ENCODE measurements at places on chromosomes 2 and 18.

DNA sequence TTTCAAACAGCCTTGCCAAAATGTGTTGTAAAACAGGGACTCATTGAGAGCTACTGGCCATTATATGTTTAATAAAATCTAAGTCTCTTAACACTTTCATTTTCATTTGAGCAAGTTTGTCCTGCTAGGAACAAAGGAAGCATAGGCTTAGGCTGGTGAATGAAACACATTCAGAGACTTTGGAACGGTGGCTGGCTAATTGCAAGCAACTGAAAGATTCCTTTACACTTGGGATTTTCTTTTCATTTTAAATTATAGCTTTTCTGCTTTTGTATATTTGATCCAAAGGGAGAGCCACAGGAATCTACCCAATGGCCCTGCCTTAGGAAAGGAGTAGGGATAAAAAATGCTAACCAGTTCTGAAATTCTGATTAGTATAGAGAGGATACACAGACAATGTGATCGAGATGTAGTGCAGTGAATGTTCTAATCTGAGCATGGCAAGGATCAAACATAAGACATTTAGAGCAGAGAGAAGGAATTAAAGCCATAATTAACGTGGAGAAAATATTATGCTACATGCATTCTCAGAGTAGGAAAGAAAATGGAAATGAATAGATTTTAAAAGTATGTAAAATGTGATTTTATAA lies 911.4 kb upstream of the SLC39A10 start:
- DNase-seq: no peak

DNA sequence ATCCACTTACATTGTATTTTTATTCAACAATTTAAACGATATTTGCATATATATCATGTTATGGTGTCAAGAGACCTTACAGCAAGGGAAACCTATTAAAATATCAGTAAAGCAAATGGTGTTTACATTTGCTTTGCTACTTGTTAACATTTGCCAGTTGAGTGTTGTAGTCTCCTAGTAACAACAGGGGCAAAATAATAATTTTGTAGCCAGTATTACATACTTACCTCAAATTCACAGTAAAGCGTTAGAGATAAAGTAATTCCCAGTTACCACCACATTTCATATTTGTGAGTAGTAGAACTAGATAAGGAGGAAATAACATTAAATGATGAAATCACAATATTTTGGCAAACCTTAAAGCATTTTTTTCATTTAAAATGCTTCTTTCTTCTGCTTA lies 71.3 kb downstream of the FASTKD2 start:
- DNase-seq: no peak

- DNase-seq: no peak
These were observed 165.8 kb downstream of the TNS1 start for GRCh38 chr2:217836901-217837491.

DNA sequence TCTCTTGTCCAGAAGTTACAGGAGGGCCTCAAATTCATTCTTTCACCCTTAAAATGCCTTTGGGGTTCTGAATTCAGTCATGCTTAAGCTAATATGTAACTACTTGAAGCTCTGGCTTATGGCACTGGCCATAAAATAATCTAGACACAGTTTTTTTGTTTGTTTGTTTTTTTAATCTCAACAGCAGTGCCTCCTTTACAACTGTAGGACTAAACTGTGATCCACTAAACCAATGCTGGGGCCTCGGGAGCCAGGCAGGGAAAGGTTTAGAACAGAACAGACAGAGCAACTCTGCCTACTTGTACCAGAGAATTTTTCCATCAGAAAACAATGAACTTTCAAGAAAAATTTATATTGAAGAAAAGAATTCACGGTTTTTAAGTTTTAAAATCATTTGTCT lies 1.7 kb downstream of the STAM2 start:
- DNase-seq: no peak

- no peak for DNase-seq
These were observed 83.0 kb downstream of the NEB start for GRCh38 chr2:151651274-151651673.

DNA sequence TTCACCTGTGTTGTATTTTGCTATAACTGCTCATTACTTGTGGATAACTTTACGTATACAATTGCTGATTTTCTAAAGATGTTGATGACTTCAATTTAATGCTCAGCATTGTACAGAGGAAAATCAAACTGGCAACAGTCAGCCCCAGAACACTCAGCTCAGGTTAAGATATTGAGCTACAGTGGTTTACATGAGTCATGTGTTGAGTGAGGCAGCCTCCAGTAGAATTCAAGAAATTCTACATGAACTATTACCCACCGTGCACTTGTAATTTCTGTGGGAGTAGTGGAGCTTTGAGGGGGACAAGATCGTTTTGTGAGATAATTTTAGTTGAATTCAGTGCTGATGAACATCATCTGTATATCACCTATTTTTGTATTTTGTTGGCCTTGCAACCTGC lies 292.3 kb downstream of the ALPK2 start:
- DNase-seq: no peak

All from stimulated activated CD4-positive, alpha-beta T cell treated with anti-CD3 and anti-CD28 coated beads, Interleukin-1b, Interleukin-23, amount 100 ng/mL, for 4 hours (primary cell).